Naive thymus-derived CD4-positive, alpha-beta T cell (primary cell): ENCODE measurements at places on chromosomes 7 and 10. TPM values are rescaled to one million over a fixed set of nuclear protein-coding genes. Genes with fewer than 3 reads are reported as not detected.

Gene CD36
- not detected in 2 replicates for total RNA-seq

Gene PRKCQ
- total RNA-seq, result 45.9 TPM

Gene WDR86
- total RNA-seq, result not detected

Gene LIPK
- not detected for total RNA-seq

GRCh38 chr7:106736508-106737201, 75.7 kb upstream of the CCDC71L start:
- no peak overlapping the region for H3K4me3 ChIP-seq
- peak; percentile 37 for DNase-seq
- peaks cover under 1% of the 10 kb centered on the region for H3K4me1 ChIP-seq
- no peaks in the 10 kb centered on the region for H3K27me3 ChIP-seq
- no peaks in the 10 kb centered on the region for H3K36me3 ChIP-seq

DNA sequence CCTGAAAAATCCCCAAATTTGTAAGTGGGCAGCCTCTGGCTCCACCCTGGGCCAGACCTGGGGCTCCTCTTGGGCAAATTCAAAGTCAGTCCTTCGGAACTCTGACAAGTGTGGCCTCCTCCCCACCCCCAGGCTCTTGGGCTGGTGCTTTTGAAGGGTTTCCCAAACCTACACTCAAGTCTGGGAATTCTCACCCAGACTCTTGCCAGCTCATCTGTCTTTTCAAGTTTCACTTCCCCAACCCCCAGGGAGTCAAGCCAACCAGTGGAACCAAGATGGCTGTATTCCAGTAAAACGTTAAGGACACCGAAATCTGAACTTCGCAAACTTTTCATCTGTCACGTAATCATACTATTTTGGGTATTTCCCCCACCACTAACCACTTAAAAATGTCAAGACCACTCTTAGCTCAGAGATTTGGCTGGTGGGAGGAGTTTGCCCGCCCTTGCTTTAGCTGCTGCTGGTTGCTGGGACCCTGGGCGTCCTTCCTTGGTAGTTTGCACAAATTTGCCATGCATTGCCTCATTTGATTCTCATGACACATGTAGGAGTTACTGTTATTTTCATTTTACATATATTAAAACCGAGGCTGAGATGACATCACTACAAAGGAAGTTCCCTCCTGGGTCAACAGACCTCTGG, 1.7 kb upstream of the MYO1G start:
- no peaks in the 10 kb centered on the region for H3K27me3 ChIP-seq
- no peak for DNase-seq
- H3K4me3 ChIP-seq, result peak overlapping the region; percentile 78
- peaks cover 45% of the 10 kb centered on the region for H3K36me3 ChIP-seq

DNA sequence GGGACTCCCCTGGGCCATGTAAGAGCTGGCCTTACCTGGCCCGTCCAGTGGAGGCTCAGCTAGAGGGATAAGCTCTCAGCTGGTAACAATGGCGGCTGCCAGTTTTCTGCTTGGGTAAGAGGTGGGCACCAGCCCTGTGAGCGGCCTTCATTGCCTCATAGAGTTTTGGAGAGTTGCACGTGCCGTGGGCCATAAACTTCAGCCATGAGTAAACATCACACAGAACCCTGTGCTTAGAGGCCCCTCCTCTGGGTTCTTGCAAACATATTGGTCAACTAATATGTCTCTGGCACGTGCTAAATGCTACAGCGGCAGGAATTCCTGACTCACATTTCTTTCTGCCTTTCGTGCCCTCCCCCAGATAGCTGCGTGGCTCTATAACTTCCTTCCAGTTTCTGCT, 103.9 kb upstream of the LEP start:
- H3K36me3 ChIP-seq, result no peaks in the 10 kb centered on the region
- H3K4me1 ChIP-seq, result peaks cover 5% of the 10 kb centered on the region
- DNase-seq, result no peak
- H3K27me3 ChIP-seq, result no peaks in the 10 kb centered on the region
- no peak overlapping the region for H3K4me3 ChIP-seq
- no peak overlapping the region for H3K27ac ChIP-seq

GRCh38 chr10:48472501-48473069, 132.3 kb downstream of the ARHGAP22 start:
- no peaks in the 10 kb centered on the region for H3K27me3 ChIP-seq
- no peak overlapping the region for H3K27ac ChIP-seq
- H3K4me3 ChIP-seq, result no peak overlapping the region
- no peaks in the 10 kb centered on the region for H3K4me1 ChIP-seq
- no peaks in the 10 kb centered on the region for H3K36me3 ChIP-seq

GRCh38 chr7:27551803-27552400, 110.8 kb downstream of the HIBADH start:
- no peaks in the 10 kb centered on the region for H3K36me3 ChIP-seq
- no peak overlapping the region for H3K27ac ChIP-seq
- no peaks in the 10 kb centered on the region for H3K4me1 ChIP-seq
- no peaks in the 10 kb centered on the region for H3K27me3 ChIP-seq
